ENCODE measurements at places on chromosomes 16 and 17.

- no peak for DNase-seq
Observed at GRCh38 chr16:68187505-68187904, 48.4 kb downstream of the ESRP2 start.

- DNase-seq = no peak
Observed at GRCh38 chr16:22674832-22675191, 139.2 kb upstream of the HS3ST2 start.

DNA sequence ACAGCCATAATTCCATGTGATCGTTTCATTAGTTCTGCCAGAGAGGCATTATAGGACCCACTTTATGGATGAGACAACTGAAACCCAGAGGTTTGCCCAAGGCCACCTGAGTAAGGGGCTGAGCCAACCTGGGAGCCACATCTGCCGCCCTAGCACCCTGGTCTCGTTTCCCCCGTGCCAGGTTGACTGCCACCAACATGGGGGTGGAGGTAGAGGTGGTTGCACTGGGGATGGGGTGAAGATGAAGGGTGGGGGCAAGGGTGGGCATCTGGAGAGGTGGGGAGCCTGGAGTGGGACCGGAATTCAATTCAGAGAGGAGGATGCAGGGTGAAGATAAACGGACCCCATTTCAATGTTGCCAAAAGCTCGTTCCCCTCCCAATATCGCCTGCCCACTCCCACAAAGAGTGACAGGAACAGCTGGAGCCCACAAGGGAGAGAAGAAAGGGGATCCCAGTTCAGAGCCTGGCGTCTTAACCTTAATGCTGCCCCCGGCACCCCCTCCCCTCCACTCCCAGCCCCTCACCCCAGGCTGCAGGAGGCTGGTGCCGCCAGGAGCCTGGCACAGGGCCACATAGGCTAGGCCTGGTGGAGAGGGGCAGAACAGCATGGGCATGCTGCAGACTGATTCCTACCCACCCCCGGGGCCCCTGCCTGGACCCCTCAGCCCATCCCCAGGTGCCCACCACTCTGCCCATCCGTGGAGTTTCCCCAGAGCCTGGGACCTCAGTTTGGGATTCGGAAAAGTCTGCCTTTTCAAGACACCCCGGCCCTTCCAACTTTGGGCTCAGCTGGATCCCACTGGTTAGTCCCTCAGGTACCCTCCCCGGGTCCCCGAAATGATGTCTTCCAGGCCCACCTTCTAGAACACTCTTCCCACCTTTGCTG lies 29.6 kb downstream of the NGFR start:
- DNase-seq = no peak

- DNase-seq = no peak
Observed at GRCh38 chr17:35713069-35713728, 18.2 kb upstream of the RASL10B start.

DNA sequence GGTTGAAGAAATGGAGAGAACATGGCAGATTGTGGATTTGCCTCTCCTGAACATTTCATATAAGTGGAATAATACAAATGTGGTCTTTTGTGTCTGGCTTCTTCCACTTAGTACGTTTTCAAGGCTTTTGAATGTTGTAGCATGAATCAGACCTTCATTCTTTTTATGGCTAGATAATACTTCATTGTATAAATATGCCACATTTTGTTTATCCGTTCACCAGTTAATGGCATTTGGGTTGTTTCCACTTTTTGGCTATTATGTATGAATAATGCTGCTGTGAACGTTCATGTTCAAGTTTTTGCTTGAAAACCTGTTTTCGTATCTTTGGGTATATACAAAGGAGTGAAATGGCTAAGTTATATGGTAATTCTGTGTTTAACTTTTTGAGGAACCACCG lies 130.4 kb downstream of the TANC2 start:
- no peak for DNase-seq

DNA sequence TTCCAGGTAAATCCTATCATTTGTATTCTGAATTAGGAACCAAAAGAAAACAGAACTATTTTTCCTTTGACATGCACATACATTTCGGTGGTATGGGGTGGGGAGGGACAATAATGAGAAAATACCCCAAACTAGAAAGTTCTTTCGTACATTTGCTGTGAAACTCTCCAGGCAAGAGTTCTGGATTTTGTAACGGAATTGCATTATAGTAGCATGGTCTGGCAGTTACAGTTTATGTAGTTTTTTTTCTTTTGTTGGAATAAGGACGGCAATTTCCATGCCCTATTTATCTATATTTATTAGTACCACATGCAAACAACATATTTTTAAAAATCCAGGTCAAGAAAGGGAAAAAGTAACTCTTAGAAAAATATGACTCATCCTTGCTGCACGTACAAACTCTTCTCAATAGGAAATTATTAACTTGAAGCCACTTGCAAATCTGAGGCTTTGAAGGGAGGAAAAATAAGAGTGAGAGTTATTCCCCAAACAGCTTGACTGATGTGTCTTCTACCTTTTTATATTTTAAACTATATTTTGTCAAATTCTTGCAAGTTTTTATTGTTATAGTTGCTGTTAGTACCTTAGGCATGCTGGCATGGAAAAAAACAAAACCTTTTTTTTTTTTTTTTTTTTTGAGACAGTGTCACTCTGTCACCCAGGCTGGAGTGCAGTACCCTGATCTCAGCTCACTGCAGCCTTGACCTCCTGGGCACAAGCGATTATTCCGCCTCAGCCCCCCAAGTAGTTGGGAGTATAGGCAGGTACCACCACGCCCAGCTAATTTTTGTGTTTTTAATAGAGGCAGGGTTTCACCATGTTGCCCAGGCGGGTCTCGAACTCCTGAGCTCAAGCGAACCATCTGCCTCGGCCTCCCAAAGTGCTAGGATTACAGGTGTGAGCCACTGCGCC lies 69.3 kb downstream of the WWP2 start:
- no peak for DNase-seq

DNA sequence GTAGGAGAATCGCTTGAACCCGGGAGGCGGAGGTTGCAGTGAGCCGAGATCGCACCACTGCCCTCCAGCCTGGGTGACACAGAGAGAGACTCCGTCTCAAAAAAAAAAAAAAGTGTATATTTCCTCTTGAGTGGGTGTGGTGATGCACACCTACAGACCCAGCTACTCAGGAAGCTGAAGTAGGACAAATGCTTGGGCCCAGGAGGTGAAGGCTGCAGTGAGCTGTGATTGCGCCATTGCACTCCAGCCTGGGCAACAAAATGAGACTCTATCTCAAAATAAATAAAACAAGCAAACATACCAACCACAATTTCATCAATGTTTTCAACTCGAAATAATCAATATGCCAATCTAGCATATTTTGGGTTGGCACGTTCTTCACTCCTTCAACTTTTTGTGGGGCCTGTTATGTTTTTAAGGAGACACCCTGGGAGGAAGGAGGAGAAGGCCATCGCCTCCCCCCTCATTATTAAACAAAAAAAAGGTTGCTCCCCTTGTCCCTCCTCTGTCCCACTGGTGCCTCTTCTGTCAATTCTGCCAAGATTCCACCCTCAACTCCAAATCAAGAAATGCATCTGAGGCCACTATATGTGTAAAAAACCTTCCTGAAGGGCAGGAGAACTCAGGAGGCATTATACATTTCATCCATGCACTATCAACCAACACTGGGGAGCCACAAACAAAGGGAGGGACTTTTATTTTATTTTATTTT lies 52.4 kb upstream of the ATF7IP2 start:
- peak; percentile 9 for DNase-seq

DNA sequence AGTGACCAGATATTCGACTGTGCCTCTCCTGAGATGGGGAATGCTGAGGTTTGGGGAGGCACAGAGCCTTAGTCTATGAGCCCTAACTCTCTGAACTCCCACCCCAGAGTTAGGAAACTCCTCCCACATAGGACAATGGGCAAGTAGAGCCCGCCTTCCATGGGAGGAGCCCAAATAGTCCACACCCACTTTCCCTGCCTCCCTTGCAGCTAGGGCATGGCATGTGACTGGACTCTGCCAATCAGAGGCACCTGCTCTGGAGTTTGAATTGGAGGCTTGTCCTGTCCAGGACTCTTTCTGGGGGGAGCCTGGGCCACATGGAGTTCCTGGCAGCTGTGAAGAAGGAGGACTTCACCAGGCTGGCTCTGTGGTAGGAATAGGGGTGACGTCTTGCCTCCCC lies 48.4 kb downstream of the SOCS1 start:
- DNase-seq = no peak

DNA sequence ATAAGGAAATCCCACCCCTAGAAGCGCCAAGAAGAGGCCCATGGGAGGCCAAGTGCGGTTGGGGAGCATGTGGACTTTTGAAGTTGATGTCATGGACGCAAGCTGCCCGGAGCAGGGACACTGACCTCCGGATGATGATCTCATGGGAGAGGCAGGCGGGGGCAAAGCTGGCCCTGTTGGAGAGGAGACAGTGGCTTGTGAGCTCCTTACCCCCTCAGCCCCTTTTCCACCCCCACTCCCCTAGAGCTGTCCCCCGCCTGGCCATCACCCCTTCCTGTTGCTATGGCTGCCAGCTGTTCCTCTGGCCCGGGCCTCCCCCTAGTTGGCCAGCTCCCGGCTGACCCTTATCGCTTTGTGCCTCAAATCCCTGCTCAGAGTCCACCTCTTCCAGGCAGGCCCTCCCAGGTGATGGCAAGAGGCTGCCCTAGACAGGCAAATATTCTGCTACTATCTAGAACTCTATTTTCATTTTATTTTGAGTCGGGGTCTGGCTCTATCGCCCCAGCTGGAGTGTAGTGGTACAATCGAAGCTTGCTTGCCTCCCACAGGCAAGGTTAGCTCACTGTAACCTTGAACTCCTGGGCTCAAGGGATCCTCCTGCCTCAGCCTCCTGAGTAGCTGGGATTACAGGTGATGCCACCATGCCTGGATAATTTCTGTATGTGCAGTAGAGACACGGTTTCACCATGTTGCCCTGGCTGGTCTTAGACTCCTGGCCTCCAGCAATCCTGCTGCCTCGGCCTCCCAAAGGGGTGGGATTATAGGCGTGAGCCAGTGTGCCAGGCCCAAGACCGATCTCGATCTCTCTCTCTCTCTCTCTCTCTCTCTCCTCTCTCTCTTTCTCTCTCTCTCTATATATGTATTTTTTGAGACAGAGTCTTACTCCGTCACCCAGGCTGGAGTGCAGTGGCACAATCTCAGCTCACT lies 6.6 kb downstream of the NOTUM start:
- no peak for DNase-seq

- DNase-seq = no peak
Observed at GRCh38 chr16:86375851-86376250, 134.5 kb upstream of the FOXF1 start.

DNA sequence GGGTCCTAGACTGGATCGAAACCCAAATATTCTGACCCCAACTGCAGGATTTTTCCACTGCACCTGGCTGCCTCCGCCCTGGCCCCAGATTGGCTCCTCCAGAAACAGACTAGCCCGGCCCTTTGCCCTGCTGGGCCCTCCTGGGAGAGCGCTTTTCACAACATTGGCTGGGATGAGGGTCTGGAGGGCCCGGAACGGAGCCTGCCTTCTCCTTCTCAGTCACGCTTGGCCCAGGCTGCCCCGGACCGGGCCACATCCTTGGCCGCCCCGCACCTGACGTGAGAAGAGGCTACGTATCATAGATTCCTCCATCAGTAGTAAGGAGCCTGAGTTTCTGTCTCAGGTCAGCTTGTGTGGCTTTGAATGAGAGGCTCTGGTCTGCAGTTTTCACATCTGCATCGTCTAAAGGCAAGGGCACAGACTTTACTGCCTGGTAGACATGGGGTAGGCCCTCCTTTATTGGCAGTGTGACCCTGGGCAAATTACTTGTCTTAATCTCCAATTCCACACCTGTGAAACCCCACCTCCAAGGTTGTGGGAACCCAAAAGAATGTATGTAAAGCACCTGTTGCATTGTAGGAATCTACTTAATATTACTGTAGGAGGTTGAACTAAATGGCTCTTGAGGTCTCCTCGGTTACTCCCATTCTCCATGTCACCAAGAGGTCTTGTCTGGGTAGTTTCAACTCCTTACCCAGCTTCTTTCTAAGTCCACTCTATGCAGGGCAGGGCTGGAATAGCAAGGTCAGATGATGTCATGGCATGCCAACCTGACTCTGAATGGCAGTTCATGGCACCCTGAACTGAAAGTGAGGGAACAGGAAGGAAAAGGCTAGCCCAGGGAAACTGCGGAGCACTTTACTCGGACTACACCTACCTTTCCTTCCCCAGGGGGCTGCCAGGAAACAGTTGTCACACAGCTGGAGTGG lies 661 bp downstream of the LRRC3C start:
- no peak for DNase-seq

GRCh38 chr16:84397090-84397489 lies 28.8 kb downstream of the ATP2C2 start:
- no peak for DNase-seq

DNA sequence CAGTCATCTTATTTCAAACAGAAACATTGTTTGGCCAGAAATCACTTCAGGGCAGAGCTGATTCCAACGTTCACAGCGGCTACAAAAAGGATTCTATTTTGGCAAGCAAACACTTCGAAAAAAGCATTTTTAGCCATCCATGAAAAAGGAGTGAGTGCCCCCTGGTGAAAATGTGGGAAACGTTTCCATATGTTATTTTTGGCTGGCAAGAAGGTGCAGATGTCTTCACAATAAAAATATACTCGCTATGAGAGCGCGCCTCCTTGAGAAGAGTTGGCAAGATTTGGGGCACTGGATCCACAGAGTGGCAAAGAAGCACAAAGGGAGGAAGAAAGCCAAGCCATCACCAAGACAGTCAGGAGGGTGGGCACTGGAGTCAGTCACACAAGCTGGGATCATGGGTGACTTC lies 191.1 kb downstream of the CHD9NB start:
- no peak for DNase-seq

All from activated naive CD4-positive, alpha-beta T cell treated with Interleukin-2 at 50 U/mL for 16 hours (primary cell).